Stimulated activated naive CD8-positive, alpha-beta T cell treated with anti-CD3 and anti-CD28 coated beads, Interleukin-15, Interleukin-2, amounts not matched to agents 100 U/mL and 50 U/mL, for 24 hours (primary cell): ENCODE measurements at places on chromosomes 1 and 21.

GRCh38 chr1:98963064-98963758 is 41.5 kb downstream of the PLPPR5 start:
- no peak for DNase-seq

GRCh38 chr1:115670476-115671175 is 28.9 kb downstream of the VANGL1 start:
- no peak for DNase-seq

DNA sequence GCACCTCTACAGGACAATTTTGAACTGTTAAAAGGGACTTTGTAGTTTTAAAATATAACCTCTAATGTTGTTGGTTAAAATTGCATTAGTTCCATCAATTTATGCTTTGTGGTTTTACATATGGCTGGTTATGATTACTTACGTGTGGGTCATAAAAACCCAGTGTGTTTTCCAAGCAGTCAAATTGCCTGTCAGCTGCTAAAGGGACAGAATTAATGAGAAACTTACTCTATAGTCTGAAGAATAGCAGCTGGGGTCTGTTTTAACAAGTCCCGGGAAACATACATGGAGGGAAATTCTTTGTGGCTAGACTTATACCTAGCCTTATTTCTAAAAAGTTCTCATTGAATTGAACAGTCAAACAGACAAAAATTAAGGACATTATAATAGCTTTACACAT is 820.9 kb upstream of the ADGRL4 start:
- no peak for DNase-seq

DNA sequence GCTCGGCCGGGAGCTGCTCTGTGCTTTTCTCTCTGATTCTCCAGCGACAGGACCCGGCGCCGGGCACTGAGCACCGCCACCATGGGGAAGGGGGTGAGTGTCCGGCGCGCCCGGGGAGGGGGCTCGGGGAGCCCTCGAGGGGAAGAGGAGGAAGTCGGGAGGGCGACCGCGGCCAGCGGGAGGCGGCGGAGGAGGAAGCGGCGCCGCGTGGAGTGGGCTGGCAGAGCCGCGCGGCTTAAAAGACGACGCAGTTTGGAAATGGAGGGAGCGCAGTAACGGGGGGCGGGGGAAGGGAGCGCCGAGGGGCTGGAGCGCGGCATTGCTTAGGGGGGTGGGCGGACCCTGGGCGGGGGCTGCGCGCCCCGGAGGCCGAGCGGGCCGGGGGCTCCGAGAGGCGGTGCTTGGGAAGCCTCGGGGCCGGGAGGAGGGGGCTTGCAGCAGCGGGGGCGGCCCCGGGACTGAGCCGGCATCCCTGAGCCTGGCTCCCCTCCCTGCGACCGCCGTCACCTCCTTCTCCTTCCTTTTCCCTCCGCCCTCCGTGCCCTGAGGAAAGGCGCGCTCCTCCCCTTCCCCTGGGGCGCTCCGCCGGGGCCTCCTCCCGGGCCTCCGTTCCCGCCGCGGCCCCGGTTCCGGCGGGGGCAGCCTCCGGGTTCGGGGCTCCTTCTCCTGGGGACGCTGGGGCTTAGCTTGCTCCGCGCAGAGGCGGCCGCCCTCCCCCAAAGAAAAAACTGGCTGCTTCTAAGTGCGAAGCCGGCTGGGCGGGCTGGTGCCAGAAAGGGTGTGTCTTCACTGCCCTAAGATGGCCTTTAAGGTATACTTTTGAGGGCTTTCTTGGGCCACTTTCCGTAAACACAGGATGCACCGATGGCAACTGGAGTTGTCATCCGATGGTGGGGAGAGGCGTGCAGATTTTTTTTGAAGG is 648 bp downstream of the ATP1A1 start:
- DNase-seq: peak; percentile 67

DNA sequence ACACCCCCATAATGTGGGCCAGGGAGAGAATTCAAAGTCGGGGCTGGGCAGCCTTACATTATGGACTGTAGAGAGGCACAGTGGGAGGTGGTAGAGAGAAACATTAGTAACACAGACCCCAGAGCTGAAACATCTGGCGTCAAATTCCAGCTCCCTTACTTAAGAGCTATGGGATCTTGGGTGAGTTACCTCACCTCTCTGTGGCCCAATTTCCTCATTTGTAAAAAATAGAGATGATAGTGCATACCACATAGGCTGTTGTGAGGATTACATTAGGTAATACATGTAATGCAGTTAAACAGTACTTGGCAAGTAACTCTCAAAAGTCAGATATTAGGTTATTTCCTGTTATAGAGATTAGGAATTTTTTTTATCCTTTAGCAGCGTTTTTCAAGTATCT is 160.5 kb upstream of the KIAA0040 start:
- DNase-seq: no peak
